ENCODE measurements at places on chromosomes 12 and 14.

- peak; percentile 54 for DNase-seq
Observed at GRCh38 chr14:96461950-96462798, 40.0 kb upstream of the PAPOLA start.

- DNase-seq = no peak
Observed at GRCh38 chr14:63908667-63909264, 56.0 kb downstream of the SYNE2 start.

- DNase-seq = no peak
Observed at GRCh38 chr12:48712209-48712608, 4.3 kb downstream of the CCNT1 start.

- DNase-seq = no peak
Observed at GRCh38 chr12:28955931-28956330, 193.1 kb upstream of the FAR2 start.

DNA sequence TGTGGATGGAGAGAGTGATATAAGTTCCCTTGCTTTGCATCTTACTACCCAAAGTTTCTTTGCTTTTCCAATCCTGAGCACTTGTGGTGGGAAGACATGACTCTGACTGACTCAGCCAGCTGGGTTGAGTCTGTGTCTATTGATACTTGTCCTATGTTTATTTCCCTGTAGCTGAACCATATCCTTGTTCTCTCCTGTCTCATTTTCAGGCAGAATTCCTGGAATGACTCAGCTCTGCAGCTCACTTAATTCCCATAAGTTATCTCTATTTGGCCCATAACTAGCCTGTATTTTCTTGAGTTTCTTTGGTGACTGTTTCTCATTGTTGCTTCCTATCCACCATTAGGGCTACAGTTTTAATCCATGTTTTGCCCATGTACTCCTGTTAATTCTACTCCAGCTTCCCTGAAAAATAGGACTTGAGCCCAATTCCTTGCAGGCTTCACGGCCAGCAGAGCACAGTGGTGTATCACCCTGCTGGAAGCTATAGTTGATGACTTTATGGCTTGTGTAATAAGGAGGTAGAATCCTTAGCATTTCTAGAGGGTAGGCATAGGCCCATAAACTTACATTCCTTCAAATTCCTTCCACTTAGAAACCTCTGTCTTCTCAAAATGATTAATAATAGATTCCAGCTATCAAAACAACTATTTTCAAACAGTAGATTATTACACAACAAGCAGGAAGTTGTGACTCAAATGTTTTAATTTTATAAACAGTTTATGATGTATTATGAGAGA, 183.1 kb downstream of the TMTC3 start:
- no peak for DNase-seq

DNA sequence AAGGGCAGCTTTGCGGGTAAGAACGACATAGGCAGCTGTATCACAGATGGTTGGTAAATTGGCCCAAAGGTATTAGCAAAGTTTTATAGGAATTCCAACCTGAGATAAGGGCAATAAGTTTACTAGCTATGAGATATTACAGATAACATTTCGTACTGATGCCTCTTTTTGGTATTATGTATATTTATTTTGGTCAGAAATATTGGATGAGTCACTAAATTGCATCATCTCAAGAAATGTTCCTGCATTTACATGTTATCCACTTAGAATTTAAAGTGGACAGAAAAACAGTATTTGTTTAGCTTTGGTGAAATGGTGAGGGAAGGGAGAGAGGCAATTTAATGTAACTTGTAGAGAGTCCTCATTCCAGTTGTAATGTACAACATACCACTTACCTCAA, 65.1 kb upstream of the PZP start:
- no peak for DNase-seq

DNA sequence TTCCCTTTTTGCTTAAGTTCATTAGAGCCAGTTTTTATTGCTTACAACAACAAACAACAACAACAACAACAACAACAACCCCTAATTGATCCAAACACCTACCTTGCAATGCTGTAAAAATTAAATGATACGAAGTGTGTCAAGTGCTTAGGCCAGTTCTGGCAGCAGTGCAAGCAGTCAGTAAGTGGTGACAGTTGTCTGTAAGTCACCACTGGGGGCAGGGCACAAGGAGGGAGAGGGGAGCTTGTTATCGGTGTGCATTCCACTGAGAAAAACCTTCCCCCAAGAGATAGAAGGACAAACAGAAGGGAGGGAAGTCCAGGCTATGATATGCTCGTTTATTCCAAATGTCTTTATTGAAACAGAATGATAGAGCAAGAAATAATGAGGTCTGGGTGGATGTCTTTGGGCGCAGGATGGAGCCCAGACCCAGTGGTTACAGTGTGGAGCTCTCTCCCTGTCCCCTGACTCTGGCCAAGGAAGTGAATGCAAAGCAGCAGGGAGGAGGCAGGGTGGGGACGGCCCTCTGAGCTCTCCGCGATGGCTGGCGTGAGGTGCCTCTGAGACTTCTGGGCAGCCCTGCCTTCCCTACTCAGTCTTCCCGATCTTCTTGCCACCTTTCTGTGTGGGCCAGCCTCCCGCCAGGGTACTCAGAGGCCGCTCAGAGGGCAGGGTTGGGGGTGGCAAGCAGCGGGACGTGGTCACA, 6.5 kb downstream of the SLC22A17 start:
- DNase-seq = peak; percentile 42

DNA sequence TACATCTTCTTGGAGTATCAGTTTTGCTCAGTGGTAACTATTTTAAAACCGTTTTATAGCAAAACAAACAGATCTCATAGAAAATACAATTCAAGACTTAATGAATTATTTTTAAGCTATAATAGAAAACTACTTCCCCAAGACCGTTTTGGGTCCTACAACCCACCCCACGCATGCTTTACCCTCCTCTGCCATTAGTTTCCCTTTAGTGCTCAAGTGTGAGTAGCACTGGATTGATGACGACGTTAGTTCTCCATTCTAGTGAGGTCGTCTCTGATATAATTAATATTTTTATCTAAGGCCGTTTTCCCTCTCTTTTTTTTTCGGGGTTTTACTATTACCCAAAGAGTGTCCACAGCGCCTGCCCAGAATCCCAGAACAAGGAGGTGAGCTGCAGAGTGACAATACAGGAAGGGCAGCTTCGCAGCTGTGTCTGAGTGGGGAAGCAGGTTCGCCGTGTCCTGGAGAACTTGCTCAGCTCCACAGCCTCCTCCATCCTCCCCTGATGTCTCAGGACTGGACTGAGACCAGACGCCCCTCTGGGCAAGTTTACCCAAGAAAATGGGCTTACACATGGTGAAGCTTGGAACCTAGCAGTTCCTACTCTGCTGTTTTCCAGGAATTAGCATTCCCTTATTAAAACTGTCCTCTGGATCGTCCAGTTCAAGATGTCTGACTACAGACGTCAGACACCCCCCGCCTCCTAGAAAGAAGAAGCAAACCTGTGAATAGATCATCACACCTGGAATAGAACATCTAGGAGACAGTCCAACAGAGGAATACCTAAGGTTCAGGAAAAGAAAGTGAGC, 31.9 kb upstream of the MON2 start:
- DNase-seq = peak; percentile 50

GRCh38 chr14:28161040-28161439, 605.5 kb upstream of the FOXG1 start:
- DNase-seq = no peak

- DNase-seq = no peak
Observed at GRCh38 chr12:6336889-6337853, 4.7 kb downstream of the TNFRSF1A start.

- DNase-seq = no peak
Observed at GRCh38 chr14:96129128-96129736, 75.4 kb upstream of the BDKRB2 start.

GRCh38 chr12:53948650-53949593, 5.8 kb upstream of the HOXC12 start:
- no peak for DNase-seq

- no peak for DNase-seq
Observed at GRCh38 chr12:101841069-101841468, 10.3 kb upstream of the GNPTAB start.

GRCh38 chr12:57579011-57579410, 12.0 kb upstream of the PIP4K2C start:
- DNase-seq = no peak

DNA sequence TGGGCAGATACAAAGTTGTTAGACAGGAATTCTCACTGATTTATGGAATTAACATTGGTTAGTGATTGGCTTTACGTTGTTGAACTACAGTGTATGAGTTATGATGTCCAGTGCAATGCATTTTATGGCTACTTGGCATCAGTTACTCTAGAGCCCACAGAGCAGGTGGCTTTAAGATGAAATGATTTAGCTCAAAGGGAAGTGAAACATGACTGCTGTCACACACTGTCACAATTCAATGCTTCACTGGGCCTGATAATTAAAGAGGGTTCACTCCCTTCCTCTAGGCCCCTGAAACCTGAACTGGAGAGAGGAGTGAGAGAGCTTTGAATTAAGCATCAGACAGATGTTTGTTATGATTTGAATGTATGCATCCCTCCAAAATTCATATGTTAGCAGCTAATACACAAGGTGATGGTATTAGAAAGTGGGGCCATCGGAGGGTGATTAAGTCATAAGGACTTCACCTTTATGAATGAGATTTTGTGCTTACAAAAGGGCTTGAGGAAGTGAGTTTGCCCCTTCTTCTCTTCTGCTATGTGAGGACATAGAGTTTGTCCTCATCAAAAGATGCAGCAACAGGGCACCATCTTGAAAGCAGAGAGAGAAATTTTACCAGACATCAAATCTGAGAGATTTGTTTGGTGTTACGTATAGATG, 175.8 kb upstream of the GRIN2B start:
- DNase-seq = no peak

- no peak for DNase-seq
Observed at GRCh38 chr12:54338698-54339296, 13.9 kb downstream of the COPZ1 start.

DNA sequence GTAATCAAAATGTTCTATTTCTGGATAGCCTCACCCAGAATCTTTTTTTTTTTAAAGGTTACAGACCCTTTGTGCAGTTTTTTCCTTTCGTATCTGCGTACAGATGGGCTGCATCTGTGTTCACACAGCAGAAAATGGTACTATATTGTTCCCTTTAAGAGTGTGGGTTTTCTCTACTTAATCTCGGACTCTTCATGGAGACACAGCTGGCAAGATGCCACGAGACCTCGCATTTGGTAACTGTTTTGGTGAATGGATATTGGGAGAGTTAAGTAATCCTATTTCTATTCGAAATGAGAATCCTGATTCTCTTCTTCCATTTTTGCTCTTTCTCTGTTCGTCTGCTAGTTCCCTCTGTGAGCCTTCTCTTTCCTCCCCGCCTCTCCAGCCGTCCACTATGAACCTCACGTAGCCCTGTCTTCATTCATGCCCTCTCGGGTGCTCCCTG, 85.7 kb downstream of the SAMD4A start:
- DNase-seq = no peak

DNA sequence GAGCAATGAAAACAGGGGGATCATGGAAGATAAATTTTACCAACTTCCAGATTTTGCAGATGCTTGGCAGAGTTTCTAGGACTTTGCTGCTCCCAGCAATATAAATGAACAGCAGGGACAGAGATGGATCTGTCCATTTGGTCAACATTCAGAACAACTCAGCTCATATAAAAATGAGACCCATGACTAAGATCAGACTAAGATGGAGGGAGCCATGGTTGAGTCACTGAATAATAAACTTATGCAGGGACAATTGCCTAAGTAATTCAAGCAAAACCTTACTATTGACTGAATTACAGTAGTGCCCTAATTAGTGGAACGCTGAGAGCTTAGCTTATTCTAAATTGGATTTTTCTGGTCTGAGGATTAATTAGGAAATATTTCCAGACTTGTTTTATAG, 205.1 kb downstream of the SLC5A8 start:
- DNase-seq = no peak

DNA sequence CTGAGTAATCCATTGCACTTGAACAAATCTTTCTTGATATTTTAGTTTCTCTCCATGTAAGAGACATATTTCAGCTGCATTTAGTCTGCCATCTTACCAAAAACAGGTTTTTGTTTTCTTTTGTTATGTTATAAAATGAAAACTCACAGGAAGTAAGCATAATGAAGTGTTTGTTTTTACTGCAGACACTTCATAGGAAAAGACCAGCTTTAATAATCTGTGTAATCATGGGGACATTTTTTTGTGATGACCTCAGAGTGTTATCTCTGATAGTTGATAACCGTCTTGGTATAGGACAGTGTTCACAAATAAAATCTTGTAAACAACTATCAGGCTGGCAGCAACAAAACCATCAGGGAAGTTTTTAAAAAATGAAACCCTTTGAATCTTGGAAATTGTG, 266.2 kb upstream of the OR4E1 start:
- DNase-seq = no peak

- no peak for DNase-seq
Observed at GRCh38 chr12:25433581-25434325, 119.3 kb downstream of the LMNTD1 start.

DNA sequence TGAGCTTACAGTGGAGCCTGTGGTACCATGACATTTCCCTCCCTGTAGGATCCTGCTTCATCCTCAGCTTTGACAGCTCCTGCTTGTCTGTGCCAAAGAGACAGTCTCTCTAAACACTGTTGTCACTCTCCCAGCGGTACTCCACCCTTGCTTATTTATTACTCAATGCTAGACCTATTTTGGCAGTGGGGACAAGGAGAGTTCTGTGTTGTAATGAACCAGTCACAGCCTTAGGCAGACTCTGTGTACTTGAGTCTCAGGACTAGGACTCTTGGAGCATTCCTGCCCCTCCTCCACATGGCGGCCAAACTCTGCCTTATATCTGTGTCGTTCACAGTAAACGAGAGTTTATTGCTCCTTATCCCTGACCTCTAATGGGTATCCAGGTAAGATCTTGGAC, 70.9 kb downstream of the PIK3C2G start:
- no peak for DNase-seq

All from ecto neural progenitor cell (in vitro differentiated cells).